NCI-H1092 (cell line): ENCODE measurements at places on chromosomes 4 and X.

DNA sequence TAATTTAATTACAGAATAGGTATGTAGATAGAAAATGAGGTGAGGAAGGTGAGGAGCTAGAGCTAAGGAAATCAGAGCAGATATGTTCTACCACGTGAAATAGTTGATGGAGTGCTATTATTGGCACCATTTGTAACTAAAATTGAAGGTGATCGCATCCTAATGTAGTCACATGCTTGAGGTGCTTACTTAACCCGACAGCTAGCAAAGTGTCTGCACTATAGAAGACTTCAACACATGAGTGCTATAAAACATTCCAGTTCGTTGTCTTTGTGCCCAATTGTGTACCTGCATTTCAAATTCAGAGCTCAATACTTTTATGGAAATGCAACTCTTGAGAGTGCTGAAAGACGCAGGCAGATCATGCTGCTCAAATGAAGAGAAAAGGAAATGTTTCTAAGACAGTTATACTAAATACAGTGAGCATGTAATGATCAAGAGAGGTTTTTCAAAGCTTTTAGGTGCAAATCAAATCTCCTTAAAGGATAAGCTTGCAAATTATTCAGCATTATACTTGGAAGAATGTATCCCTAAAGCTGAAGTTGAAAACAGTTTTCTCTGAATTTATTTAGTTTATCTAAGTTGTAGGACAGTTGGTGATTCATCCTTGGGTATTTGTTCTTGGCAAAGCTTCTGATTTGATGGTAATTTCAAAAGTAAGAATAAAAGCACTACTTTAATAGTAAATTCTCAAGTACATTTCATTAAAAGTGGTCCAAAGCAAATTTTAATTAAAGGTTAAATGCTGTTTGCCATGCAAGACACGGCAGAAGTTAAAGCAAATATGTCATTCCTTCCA is 223.9 kb upstream of the EPHA5 start:
- DNase-seq, result no peak

GRCh38 chr4:143438710-143439109 is 74.8 kb upstream of the SMARCA5 start:
- no peak for DNase-seq

DNA sequence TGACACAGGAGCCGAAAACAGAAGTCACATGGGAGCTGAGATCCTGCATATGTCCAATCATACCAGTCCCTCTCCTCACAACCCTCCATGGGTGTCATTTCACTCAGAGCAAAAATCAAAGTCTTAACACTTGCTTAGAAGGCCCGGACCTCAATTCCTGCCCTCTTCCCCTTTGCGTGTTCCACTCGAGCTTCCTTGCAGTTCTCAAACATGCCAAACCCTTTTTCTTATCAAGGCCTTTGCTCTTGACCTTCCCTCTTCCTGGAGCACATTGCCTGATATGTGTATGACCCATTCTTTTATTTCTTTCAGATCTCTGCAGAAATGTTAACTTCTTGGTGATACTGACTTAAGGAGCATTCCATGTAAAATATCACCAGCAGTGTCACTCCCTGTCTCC is 87.0 kb upstream of the USP38 start:
- DNase-seq, result no peak

GRCh38 chr4:112526061-112526460 is 10.1 kb upstream of the NEUROG2 start:
- DNase-seq, result no peak

GRCh38 chr4:85522836-85523235 is 47.9 kb downstream of the ARHGAP24 start:
- no peak for DNase-seq

DNA sequence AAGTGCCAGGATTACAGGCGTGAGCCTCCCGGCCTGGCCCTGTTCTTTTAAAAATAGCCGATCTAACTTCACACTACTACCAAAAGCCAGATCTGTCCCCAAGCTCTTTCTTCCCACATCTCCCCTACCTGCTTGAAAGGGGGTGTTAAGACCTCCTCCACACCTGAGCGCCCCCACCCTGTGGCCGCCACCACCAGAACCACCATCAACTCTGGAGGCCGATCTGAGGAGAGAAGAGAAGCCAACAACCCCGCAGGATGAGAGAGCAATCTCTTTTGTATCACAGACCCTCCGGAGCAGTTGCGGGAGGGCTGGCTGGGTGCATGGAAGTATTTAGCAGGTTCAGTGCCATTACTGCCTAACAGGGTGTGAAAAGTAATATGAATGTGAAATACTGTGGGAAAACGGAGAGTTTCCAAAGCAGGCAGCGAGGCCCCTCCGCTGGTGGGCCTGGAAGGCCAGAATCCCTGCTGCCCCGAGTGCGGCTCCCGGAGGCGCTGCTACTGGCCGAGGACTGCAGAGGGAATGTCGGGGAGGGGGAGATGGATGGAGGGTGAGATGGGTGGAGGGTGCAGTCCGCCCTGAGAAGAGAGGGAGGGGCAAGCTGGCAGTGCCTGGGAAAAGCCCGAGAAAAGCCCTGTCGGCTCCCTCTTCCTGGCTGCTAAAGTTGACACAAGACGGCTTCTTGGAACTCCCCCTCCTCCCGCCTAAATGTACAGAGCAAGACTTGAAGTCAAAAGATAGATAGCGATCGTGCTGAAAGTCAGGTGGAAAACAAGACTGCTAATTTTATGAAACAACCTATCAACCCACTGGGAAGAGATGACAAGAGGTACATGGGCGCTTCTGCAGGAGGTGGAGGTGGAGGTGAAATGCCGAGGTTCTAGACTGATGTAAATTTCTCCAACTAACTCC is 22.3 kb downstream of the HAND2 start:
- DNase-seq, result no peak
